ENCODE measurements at places on chromosomes 3 and 15. TPM values are rescaled to one million over a fixed set of nuclear protein-coding genes. Genes with fewer than 3 reads are reported as not detected.

DNA sequence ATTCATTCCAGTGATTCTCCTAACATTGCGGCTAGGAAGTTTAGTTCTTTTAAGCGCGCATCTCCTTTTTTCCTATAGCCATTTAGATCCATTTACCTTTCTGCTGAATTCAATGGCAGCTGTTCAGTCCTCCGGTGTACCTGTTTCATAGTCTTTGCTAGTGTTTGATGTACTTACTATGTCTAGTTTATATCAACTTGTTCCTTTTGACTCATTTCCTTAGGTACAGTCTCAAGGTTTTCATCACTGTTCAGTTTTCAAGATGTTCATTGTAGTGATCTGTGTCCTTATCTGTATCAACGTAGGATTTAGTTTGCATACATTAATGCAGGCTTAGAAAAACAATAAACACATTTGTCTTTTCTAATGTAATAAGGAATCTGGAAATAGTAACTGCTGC lies 59.0 kb upstream of the MBNL1 start:
- no peak for DNase-seq

The ETV5 gene
- 20.9 TPM for total RNA-seq

- no peak for DNase-seq
Observed at GRCh38 chr3:182948305-182948704, 32.0 kb downstream of the DCUN1D1 start.

DNA sequence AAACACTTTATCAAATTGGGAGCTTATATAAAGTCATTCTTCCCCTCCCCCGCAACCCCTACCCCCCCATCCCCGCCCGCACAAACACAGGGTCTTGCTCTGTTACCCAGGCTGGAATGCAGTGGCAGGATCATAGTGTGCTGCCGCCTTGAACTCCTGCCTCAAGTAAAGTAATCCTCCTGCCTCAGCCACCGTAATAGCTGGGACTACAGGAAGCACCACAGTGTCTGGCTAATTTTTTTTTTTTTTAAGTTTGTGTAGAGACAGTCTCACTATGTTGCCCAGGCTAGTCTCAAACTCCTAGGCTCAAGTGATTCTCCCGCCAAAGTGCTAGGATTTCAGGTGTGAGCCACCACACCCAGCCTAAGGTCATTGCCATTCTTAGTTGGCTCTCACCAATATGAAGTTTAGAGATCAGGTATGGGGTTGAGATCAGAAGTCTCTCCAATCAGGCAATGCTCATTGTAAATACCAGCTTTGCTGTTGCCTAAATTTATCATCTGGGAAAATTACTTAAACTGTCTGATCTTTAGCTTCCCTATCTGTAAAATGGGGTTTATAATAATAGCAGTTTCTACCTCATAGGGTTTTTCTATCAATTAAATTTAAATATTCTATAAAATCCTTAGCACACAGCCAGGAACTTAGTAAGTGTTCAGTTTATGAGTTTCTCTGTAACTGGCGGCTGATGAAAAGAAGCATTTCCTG lies 60.3 kb downstream of the TGFBR2 start:
- peak; percentile 53 for DNase-seq

The NUP210 gene
- 0.20 TPM for total RNA-seq

The PLSCR2 gene
- not detected for total RNA-seq

The CMC1 gene
- 3.1 TPM for total RNA-seq

The RPL39L gene
- total RNA-seq: 20.7 TPM

The ZPLD1 gene
- total RNA-seq: not detected

The IL12A gene
- total RNA-seq: 0.44 TPM

- DNase-seq: no peak
Observed at GRCh38 chr15:89766357-89767311, 9.5 kb upstream of the MESP2 start.

DNA sequence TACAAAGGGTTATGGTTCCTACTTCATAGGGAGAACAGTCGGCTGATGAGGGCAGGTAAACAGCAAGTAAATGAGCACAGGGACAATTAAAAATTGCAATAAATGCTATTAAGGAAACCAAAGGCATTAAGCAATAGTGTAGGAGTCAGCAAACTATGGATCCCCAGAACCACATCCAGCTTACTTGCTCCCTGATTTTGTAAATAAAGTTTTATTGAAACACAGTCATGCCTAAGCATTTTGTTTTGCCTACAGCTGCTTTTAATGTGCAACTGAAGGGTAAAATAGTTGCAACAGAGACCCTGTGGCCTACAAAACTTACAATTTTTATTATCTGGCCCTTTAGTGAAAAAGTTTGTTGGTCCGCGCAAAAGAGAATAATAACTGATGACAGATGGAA lies 351.2 kb upstream of the NR2F2 start:
- no peak for DNase-seq

DNA sequence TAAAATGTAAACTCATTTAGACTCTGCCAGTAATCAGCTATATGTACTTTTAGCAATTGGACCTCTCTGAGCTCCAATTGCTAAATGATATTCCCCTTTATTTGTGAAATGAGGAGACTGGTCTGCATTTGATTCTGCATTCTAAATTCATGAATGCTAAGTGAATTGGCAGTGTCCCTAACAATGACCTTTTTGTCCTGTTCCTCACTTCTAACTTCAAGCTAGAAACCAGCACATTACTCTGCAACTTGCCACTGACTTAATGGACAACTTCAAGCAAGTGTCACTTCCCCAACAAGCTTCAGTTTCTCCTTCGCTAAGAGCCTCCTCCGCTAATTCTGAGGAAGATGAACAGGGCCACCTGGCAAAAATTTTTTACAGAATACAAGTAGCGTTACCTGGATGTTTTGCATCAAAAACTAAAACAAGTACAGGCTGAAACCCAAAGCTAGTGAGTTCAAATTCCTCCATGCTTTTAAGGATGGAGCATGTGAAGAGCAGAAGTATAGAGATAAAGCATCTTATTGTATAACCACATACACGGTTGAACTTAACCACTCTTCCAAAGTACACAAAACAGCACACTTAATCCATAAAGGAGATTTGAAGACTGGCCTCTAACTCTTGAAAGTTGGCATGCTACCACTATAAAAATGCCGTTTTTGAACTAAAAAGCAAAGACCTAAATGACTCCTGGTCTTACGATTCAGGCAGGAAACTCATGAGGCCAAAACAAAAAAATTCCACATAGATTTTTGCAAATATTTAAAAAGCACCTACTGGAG lies 207.6 kb downstream of the MAGI1 start:
- no peak for DNase-seq

DNA sequence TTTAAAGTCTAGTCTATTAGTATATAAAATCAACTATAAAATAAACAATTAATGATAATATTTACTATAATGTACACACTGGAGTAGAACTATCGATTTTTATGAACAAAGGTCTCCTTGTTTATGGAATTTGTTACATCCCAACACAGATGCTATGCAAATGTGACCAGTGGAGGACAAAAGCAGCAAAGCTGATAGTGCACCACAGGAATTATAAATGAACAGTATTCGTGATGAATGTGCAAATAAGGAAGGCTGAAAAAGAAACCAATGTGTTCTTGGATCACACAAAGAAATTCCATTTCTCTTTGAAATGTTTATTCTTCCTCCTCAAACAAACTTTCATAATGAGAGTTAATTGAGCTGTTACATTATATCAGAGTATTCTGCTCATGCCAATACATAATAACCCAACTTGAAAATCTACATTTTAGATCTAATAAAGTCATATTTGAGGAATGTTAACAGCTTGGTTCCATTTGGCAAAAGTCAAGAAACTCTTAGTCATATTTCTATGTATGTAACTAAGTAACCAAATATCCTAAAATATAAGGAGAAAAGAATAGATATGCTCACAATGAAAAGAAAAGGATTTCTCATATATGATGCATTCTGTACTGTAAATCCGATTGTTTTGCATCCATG lies 79.3 kb downstream of the NEK10 start:
- DNase-seq: no peak

DNA sequence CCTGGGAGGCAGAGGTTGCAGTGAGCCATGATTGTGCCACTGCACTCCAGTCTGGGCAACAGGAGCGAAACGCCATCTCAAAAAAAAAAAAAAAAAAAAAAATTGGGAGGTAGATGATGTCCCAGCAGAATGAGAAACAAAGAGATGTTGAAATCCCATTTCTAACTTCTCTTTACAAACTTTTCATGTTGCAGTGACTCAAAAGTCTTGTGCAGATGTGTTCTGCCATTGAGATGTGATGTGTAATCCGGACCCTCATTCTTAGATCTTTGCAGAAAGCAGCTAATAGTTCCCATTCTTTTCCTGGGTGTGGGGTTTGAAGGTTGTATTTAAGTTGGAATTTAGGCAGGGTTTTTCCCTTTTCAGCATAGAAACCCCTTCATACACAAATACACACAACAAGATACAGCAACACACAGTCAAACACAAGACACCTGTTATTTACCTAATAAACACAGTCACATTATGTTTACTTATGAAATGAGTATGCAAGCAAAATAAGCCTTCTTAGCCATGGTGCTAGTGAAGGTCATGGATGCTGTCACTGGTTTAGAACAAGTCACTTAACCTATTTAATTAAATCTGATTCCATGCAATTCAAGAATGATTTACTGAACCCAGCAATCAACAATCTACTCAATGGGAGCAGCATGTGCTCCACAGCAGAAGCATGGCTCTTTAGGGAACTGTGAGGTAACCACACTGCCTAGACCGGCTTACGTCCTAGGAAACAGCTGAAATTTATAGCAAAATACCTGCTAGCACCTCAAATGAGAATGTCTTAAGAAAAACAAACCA lies 14.9 kb downstream of the SIAH2 start:
- no peak for DNase-seq

The EEFSEC gene
- 2.0 TPM for total RNA-seq

The GPR160 gene
- total RNA-seq: 1.7 TPM

The RAB6B gene
- total RNA-seq: 0.65 TPM

- DNase-seq: peak; percentile 71
Observed at GRCh38 chr15:73081321-73081958, 29.2 kb downstream of the NEO1 start.

Measured in lung microvascular endothelial cell (primary cell).